ENCODE measurements at places on chromosomes 2 and 18.

DNA sequence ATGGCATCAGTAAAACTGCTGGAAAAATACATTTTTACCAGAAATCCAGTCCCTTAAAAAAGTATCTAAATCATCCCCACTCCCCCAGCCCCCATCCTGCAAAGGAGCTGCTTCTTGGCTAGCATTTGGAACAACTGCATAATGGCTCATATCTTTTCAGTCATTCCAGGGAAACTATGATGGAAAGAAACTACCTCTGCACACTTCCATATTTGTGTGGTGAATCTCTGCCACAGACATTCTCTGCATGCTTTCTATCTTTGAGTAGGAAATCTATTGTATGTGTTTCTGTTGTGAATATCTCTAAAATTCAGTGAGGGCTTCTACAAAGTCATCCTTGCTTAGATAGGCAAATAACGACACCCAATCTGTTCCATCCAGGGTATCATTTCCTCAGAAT lies 632.3 kb downstream of the LRP1B start:
- no peak for DNase-seq

GRCh38 chr2:192245329-192245728 lies 50.6 kb upstream of the TMEFF2 start:
- no peak for DNase-seq

DNA sequence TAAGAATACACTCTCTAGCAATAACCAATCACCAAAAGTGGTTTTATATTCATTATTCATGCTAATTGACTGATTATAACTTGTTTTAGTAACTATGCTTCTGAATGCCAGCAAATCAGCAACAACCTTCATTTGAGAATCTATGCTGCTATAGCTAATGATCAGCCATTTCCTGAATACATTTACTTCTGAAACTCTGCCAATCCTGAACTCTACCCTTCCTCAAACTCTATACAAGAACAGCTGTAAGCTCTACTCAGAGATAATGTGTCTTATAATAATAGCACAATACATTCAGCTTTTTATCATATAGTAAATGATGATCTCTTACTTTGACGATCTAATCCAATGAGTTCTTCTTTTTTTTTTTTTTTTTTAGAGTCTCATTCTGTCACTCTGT lies 85.7 kb upstream of the EPAS1 start:
- DNase-seq: no peak

- no peak for DNase-seq
Measured at GRCh38 chr18:45793264-45793965, 32.1 kb upstream of the SIGLEC15 start.

DNA sequence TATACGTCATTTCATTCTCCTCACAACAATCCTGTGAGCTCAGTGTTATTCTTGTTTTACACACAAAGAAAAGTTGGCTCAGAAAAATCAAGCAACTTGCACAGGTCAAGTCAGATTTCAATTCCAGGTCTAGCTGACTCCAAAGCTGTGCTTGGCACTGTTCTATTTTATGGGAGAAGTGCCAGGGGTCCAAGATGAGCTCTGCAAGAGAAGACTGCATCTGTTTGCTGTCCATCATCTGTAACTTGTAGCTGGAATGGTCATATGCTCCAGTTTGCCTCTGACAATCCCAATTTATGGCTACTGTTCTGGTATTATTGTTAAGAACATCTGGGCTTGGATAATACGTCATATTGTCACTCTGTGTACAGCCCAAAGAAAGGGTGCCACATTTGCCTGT lies 28.9 kb downstream of the KCNF1 start:
- DNase-seq: no peak
